Endothelial cell (in vitro differentiated cells): ENCODE measurements at places on chromosomes 7 and 10. TPM values are rescaled to one million over a fixed set of nuclear protein-coding genes. Genes with fewer than 3 reads are reported as not detected.

GRCh38 chr10:43700306-43700705, 51.6 kb upstream of the ZNF32 start:
- DNase-seq: no peak

DNA sequence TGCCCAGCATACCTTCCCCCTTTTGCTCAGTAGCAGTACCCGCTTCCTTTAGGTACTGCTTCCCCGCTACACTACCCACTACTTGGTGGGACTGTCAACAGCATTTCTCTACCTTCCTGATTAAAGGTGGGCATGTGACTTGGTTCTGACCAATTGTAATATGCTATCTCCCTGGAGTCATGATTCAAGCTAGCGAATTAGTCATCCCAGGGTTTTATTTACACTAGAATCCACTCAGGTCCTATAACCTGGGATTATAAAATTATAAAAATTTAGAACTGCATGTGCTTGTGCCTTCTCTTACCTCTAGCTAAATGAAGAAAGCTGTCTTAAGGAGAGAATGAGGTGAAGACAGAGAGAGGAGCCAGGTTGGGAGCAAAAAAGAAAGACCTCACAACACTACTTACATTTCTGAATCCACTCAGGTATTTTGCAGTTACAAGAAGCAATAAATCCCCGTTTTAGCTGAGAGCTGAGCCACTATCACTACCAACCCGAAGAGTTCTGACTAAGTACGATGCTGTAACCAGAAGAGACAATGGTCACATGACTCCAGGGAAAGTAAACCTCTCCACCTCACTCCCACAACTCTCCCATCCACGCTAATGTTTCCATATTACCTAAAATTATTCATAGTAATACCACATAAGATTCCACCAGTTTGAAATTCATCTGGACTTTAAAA, 9.7 kb downstream of the GBX1 start:
- DNase-seq: peak; percentile 36

DNA sequence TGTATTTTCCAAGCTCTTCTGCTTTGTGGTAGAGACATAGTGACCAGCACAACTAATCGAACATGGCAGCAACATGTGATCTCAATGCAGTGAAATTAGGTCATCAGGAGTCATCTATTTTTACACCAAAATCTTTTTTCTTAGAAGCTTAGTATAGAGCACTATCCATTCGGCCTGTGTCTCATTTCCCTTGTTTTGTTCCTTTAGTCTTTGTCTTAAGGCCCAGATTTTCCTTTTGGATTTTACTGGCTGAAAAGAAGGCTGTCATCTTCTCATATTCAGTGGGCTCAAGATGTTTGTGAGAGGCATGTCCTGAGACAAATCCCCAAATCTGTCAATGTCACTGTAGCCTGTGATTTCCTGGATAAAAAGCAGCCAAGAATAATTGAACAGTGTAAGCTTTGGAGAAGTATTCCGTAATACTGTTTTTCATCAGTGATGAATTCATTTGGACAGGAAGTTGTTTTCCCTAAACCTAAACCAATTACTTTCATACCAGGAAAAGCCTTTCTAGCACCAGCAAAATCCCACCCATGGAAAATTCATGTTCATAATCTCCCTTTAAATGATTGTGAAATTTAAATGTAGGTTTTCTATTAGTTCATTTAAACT, 55.2 kb downstream of the MAGI2 start:
- DNase-seq: no peak

DNA sequence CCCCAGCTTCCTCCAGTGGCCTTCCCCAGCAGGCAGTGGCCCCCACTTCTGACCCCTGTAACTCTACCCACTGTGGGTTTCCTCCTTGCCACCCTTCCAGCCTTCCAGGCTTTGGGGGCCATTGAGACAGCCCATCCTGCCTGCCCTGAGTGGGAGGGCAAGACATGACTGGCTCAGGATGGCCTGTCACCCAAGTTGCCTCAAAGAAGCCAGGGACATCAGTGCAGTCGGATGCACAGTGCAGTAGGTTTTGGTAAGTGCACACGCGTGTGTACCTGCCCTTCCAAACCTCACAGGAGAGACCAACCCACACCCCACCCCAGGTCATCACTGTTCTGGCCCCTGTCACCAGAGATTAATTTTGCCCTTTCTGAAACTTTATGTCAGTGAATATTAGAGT, 22.7 kb downstream of the ZMIZ2 start:
- no peak for DNase-seq

DNA sequence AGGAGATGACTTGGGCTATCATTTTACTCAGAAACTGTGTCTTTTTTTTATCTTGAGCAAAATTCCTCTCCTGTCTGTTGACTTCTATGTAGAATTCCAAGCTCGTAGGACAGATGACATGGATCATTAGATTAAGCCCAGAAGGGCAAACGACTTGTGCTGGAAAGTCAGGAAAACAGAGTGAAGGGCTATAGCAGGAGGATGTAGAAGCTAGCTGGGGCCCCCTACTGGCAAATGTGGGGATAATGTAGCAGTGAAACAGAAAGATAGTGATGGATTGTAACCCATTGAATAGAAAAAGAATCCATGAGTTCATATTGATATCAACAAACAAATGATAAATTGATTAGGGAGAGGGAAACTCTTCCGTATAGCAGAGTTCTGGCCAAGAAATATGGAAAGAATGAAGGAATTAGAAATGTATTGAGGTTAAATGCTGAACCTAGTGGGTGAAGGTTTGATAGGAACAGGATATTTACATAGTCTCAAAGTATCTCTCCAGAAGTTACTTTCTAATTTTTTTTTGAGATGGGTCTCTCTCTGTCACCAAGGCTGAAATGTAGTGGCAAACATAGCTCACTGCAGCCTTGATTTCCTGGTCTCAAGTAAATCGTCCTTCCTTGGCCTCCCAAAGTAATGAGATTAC, 103.6 kb downstream of the LYZL1 start:
- peak; percentile 59 for DNase-seq

CPED1 gene
- total RNA-seq: 1.8 TPM

TMEM236 gene
- 0.05 TPM for total RNA-seq
